Nephron progenitor cell (in vitro differentiated cells): ENCODE measurements at places on chromosomes 4 and X.

- DNase-seq, result no peak
Measured at GRCh38 chr4:179855469-179855868, 2387.7 kb upstream of the TENM3 start.

GRCh38 chrX:30653415-30654131 is at the start of gene GK:
GK (plus strand) TSS chrX:30653423; CDS start chrX:30653538, 115 bp downstream.
- no peak for DNase-seq

DNA sequence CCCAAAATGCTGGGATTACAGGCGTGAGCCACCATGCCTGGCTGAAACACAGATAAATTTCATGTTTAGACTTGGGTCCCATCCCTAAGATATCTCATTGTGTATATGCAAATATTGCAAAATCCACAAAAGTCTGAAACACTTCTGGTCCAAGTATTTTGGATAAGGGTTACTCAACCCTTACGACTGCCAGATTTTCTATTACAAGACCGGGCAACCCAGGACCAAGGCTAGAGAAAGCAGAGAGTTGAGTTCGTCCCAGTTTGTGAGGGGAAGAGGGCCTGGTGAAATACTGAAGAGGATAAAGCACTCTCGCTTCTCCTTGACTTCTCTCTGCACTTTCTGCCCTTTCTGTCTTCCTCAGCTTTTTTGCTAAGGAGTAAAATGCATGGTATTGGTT is 34.5 kb downstream of the ZFX start:
- no peak for DNase-seq

DNA sequence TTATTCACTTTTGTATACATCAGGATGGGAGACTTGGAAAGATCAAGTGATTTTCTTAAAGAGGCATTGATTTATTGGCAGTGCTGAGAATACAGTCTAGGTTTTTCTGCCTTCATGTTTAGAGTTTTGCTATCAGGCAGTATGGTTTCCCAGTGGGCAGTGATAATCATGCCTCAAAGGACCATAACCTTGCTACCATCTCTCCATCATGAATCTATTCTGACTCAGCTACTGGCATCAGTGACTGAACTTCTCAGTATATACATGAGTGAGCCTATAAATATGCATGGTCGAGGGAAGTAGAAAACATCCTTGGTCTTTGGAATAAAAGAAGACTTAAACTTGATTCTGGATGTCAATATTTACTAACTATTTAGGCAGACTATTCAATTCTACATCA is 562.0 kb upstream of the AADAT start:
- no peak for DNase-seq

GRCh38 chrX:63758011-63758410 is 27.0 kb downstream of the ARHGEF9 start:
- DNase-seq, result no peak
